ENCODE measurements at places on chromosomes 4 and X.

GRCh38 chr4:25117274-25117673, 43.0 kb downstream of the SEPSECS start:
- DNase-seq: no peak

DNA sequence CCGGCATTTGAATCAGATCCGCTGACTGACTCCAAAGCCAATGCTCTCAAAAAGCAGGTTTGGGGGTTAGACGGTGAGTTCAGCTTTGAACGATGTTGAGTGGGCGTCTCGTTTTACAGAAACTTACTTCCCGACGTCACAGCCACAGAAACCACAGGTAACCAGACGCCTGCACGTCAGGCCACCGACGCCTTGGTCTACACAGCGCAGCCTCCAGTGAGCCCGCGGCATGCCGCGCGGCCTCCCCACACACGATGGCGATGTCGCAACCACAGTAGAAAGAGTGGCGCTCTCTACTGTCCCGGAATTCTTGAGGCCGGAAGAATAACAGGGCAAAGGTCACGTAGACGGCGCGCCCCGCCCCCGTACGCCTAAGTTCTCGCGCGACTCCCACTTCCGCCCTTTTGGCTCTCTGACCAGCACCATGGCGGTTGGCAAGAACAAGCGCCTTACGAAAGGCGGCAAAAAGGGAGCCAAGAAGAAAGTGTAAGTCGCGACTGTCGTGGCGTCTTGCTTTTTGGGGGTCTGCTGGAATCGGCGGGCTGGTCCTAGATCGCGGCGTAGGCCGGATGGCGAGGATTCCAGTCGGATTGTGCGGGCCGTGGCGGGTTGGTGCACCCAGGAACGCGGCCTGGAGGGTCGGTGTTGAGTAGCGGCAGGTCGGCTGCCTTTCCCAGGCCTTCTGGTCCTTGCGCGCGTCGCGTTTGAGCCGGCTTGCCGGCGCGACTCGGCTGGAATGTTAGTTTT, at the start of gene RPS3A:
Gene RPS3A (plus strand): TSS at position 400 of the 747 bp plus-strand sequence. CDS start 25 bp downstream, at position 425.
- peak; percentile 97 for DNase-seq

DNA sequence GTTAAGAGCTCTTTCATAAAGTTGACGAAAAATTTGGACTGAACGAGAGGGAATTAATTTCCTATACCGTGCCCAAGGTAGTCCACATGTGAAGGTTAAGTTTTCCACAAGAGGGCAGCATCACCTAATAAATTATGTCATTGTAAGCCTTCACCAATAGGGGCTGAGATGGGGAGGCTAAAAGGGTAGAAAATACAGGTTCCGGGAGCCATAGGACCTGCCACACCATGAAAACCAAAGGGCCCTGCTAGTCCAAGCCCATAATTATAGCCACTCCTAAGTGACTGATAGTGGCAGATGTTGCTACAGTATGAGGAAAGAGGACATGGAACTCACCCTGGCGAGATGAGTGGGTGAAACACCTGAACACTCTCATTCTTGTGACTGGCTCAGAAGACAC, 122.2 kb downstream of the SHROOM4 start:
- peak; percentile 6 for DNase-seq

GRCh38 chrX:36019125-36019524, 99.6 kb downstream of the CFAP47 start:
- no peak for DNase-seq

- no peak for DNase-seq
These were observed 60.2 kb downstream of the FAM193A start for GRCh38 chr4:2596611-2597010.

DNA sequence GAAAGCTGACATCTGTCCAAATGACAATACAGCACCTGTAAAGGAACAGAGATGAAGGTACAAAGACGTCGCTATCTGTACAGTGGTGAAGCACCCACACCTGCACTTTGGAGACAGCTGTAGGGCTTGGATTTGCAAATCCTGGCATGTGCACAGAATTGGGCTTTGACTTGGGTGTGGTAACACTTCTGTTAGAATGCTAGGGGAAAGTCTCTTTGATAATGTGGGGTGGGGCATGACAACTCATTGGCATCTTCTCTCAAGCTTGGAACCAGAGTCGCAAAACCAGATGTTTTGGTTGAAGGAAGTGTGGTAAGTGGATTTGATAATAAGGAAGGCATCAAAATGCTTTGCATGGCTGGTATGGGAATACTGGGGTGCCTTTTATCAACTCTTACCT, 55.5 kb downstream of the VCX3B start:
- DNase-seq: no peak

- no peak for DNase-seq
These were observed 240.7 kb downstream of the IQCM start for GRCh38 chr4:149574971-149575370.

- no peak for DNase-seq
These were observed 42.9 kb downstream of the SLC9A7 start for GRCh38 chrX:46715997-46716396.

GRCh38 chrX:109733613-109734083, 591 bp upstream of the ACSL4 start:
- no peak for DNase-seq

Measured in CD4-positive, alpha-beta T cell treated with Interleukin-17A for 4 hours (primary cell).